Hematopoietic multipotent progenitor cell treated with erythropoietin and hydrocortisone succinate and interleukin-3 and kit ligand, for 8 days (in vitro differentiated cells): ENCODE measurements at places on chromosomes 16 and 17.

- DNase-seq: no peak
Observed at GRCh38 chr16:19380328-19380727, 37.4 kb upstream of the TMC5 start.

GRCh38 chr17:65177901-65178300 lies 40.7 kb downstream of the RGS9 start:
- no peak for DNase-seq

DNA sequence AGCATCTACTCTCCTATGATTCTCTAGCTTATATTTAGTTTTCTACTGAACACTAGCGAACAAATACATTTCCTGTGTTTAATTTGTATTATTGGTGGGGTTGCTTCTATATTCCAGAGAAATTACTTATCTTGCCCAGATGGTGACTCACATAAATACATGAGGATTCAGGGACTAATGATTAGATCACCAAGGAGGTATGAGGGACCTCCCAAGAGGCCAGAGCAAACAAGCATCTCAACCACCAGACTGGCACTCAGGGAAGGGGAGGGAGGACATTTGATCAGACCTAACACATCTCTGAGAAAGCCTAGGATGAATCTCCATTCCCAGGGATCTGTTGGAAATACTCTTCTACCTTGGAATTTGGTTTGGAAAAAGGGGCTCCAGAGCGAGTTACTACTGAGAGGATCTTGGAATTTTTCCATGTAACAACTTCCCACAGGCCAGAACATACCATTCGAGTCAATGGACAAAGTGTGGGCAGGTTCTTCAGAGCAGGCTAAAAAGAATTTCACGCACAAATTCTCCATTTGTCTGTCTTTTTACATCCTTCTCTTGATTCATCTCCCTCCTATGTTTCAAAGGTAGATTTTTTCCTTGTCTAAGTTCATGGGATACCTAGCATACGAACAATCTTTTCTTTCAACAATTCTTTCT lies 262.6 kb upstream of the MYOCD start:
- no peak for DNase-seq

GRCh38 chr16:77758046-77758445 lies 30.3 kb upstream of the VAT1L start:
- DNase-seq: no peak

GRCh38 chr16:53896722-53897121 lies 192.8 kb downstream of the FTO start:
- DNase-seq: no peak

GRCh38 chr17:81354954-81355347 lies 40.3 kb upstream of the BAHCC1 start:
- DNase-seq: no peak

DNA sequence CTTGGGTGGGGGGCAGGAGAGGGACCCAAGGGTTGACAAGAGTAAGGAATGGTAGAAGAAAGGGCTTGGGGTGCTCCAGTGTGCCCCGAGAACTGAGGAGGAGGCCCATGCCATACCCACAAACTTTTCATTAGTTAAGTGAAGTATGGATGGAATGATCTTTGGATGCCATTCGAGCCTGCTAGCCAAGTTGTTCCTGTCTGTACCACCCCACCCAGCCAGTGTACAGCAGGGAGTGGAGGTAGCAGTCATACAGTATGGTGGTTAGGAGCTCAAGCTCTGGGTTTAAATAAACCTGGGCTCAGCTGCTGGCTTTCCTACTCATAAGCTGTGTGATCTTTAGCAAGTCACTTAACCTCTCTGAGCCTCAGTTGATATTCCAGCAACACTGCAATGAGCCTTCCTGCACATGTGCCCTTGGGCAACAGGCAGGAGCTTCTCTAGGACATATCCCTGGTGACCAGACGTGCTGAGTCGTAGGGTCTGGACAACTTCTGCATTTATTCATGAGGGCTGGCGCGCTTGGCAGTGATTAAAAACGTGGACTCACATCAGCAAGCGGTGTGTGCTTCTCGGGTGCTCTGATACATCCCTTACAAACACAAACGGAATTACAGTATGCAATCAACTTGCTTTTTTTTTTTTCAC lies 22.9 kb downstream of the ITPRIPL2 start:
- DNase-seq: no peak
